ENCODE measurements at places on chromosomes 12 and 14. TPM values are rescaled to one million over a fixed set of nuclear protein-coding genes. Genes with fewer than 3 reads are reported as not detected.

MFAP5 gene
- polyA plus RNA-seq, result not detected

CD4 gene
- 41.5 TPM for polyA plus RNA-seq

C12orf60 gene
- 1.9 TPM for polyA plus RNA-seq

KRT6B gene
- not detected for polyA plus RNA-seq

SLC38A4 gene
- 120 TPM for polyA plus RNA-seq

SLC10A1 gene
- 68.5 TPM for polyA plus RNA-seq

DCAF11 gene
- polyA plus RNA-seq, result 119 TPM

B4GALNT1 gene
- polyA plus RNA-seq, result 0.30 TPM

HOTAIR gene
- not detected for polyA plus RNA-seq

P2RX2 gene
- not detected for polyA plus RNA-seq

ULK1 gene
- polyA plus RNA-seq, result 12.5 TPM

TMTC1 gene
- 0.76 TPM for polyA plus RNA-seq

DNA sequence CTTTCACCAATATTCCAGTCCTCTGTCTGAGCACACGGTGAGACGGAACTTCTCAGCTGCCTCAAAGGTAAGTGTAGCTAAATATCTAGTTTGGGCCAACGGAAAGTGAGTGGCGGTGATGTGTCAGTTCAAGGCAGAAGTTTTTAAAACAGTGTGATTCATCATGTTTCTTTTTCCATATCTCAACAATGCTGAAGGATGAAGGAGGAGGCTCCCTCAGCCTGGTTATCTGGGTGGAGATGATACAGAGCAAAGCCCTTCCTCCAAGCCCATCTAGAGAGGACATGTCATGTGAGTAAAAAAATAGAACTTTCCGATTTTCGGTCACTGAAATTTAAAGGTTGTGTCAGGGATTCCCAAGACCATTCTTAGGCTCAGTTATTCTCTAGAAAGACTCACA, 13.1 kb upstream of the ANP32D start:
- H3K36me3 ChIP-seq, result no peaks in the 10 kb centered on the region
- H3K4me1 ChIP-seq, result no peaks in the 10 kb centered on the region
- DNase-seq, result no peak
- no peak overlapping the region for H3K4me3 ChIP-seq

DNA sequence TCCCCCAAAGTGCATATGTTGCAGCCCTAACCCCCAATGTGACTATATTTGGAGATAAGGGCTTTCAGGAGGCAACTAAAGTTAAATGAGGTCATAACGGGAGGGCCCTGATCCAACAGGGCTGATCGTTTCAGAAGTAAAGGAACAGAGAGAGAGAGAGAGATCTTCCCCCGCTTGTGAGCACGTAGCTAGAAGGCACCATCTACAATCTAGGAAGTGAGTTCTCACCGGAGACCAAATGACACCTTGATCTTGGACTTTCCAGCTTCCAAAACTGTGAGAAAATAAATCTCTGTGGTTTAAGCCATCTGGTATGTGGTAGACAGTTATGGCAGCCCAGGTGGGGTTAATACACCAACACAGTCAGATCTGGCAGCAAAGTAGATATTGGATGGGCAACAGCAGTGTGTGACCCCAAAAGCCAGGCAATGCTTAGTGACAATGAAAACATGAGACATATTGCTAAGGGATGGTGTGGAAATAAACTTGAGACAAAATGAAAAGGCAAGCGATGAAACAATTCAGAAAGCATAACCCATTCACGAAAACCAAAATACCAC, 147.2 kb upstream of the GSC start:
- no peak overlapping the region for H3K27ac ChIP-seq
- H3K36me3 ChIP-seq, result no peaks in the 10 kb centered on the region
- no peaks in the 10 kb centered on the region for H3K4me1 ChIP-seq
- H3K27me3 ChIP-seq, result no peaks in the 10 kb centered on the region
- no peak for DNase-seq

DNA sequence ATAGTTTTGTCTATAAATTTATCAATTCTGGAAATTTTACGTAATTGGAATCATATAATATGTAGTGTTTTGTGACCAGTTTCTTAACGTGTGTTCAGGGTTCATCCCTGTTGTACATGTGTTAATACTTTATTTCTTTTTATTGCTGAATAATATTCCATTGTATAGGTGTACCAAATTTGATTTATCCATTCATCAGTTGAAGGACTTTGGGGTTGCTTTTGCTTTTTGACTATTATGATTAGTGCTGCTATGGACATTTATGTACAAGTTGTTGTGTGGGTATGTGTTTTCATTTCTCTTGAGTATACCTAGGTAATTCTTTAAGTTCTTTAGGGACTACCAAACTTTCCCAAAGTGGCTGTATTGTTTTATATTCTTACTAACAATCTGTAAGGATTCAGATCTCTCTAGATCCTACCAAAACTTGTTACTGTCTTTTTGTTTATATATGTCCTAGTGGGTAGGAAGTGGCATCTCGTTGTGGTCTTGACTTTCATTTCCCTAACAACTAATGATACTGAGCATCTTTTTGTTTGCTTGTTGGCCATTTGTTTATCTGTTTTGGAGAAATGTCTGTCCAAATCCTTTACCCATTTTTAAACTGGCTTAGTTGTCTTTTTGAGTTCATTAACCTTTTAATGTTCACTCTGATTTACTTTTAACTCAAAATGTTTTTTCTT, 14.9 kb downstream of the VRK1 start:
- H3K36me3 ChIP-seq, result no peaks in the 10 kb centered on the region
- H3K4me3 ChIP-seq, result no peak overlapping the region
- DNase-seq, result no peak
- H3K27ac ChIP-seq, result no peak overlapping the region

DNA sequence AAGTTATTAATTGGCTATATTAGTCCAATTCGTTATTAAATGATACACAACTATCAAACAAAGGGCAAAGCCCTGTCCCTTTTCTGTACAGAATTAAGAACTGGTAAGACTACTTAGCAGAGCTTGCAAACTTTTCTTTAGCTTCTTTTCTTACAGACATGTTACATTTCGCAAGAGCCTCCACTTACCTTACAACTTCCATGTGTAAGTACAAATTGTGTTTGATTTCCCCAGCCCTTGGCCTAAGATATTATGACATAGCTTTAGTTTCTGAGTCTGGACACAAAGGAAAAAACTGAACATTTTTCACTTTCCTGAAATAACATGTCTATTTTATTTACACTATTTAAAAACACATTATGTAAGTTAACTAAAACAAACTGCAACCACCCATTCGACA, 1.7 kb downstream of the ATF7 start:
- H3K4me1 ChIP-seq, result peaks cover 28% of the 10 kb centered on the region
- DNase-seq, result no peak
- no peaks in the 10 kb centered on the region for H3K27me3 ChIP-seq
- peak overlapping the region; percentile 88 for H3K27ac ChIP-seq
- no peaks in the 10 kb centered on the region for H3K36me3 ChIP-seq

DNA sequence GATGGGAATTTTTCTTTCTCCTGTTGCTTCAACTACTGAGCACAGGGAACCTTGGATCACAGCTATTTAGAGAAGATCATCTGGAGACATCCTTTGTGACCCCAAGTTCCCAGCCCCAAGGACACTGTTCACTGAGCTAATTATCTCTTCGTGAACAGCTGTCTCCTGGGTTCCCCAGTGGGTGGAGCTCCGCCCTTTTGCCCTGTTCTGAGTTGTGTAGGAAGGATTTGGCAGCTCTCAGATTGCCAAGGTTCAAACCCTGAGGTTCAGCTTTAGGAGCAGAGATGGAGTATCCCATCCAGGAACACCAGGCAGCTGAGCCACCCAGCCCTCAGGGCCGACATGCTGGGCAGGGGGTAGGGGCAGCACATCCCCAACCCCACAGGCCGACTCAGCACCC, 32.0 kb downstream of the NGB start:
- DNase-seq, result no peak
- no peaks in the 10 kb centered on the region for H3K36me3 ChIP-seq
- H3K27me3 ChIP-seq, result no peaks in the 10 kb centered on the region
- H3K4me1 ChIP-seq, result no peaks in the 10 kb centered on the region
- no peak overlapping the region for H3K4me3 ChIP-seq
- H3K27ac ChIP-seq, result no peak overlapping the region

GRCh38 chr14:105375635-105376057, 22.7 kb upstream of the TEX22 start:
- no peaks in the 10 kb centered on the region for H3K36me3 ChIP-seq
- no peak for DNase-seq
- H3K4me1 ChIP-seq, result no peaks in the 10 kb centered on the region
- H3K4me3 ChIP-seq, result no peak overlapping the region

- no peak overlapping the region for H3K27ac ChIP-seq
- no peak overlapping the region for H3K4me3 ChIP-seq
- no peak for DNase-seq
- H3K27me3 ChIP-seq, result no peaks in the 10 kb centered on the region
- H3K4me1 ChIP-seq, result no peaks in the 10 kb centered on the region
These were observed 54.9 kb downstream of the SLC6A15 start for GRCh38 chr12:84857525-84858208.

GRCh38 chr12:42979746-42980145, 390.2 kb upstream of the PRICKLE1 start:
- DNase-seq, result no peak
- H3K27ac ChIP-seq, result no peak overlapping the region
- H3K4me3 ChIP-seq, result no peak overlapping the region
- H3K27me3 ChIP-seq, result no peaks in the 10 kb centered on the region
- H3K4me1 ChIP-seq, result no peaks in the 10 kb centered on the region
- H3K36me3 ChIP-seq, result no peaks in the 10 kb centered on the region

DNA sequence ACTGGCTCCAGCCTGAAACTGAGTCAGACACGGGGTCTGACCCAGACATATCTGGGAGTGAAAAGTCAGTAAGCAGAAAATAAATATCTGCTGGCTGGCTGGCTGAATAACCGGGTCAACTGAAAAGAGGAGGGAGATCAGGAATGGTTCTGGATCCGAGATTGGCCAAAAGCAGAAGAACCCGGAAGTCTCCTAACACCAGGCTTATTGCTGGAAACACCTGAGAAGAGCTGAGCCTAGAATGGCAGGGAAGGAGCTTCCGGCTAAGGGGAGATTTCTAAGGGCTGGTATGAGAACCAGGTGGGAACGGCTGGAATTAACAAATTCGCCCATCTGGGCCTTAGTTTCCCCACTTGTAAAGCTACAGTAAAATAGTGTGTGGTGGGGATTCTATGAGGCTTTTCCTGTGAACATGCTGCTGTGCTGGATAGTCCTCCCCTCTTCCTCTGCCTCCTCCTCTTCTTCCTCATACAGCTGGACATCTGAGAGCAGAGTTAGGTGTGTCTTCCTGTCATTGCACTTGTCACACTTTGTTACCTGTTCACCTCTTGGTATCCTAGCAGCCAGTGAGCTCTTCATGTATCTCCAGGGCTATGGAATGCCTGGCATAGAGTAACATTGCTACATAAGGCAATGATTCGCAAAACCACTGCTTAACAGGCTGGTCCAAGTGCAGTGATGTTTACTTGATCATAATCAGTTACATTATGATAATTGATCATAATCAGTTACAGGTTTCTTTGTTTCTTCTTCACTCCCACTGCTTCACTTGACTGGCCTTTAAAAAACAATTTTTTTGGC, 2.0 kb upstream of the SHMT2 start:
- no peak overlapping the region for H3K27ac ChIP-seq
- peaks cover 4% of the 10 kb centered on the region for H3K36me3 ChIP-seq
- H3K27me3 ChIP-seq, result no peaks in the 10 kb centered on the region
- H3K4me1 ChIP-seq, result peaks cover 28% of the 10 kb centered on the region

DNA sequence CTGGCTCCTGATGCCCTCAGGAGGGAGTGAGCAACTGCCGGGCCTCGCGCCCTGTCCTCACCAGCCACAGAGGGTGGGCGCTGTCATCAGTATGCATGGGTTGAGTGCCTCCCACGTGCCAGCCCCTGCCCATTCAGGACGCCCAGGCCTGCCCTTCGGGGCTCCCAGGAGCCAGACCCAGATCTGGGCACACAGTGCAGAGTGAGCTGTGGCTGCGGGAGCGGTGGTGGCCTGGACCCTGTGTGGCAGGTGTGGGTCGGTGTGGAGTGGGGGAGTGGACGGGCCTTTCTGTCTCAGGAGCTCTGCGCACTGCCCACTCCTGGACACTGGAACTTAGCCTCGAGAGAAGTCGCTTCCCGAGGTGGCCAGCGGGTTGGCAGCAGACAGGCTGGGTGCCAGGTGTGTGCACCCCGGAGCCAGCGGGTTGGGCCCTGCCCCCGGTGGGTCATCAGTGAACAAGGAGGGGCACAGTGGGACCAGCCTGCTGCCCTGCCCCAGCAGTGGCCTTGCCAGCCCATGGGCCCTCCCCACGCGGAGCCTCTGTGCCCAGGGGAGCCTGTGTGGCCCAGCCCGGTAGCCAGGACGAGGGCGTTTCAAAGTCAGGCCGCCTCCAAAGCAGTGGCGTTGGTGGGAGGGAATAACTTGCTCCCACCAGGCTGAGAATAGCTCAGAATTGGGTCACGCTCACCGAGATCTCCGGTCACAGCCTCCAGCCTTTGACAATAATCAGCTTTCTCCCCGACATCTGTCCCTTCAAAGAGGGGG, 9.5 kb downstream of the TRMT61A start:
- no peaks in the 10 kb centered on the region for H3K4me1 ChIP-seq
- no peak overlapping the region for H3K4me3 ChIP-seq
- no peak overlapping the region for H3K27ac ChIP-seq
- no peaks in the 10 kb centered on the region for H3K27me3 ChIP-seq
- DNase-seq, result no peak

- H3K4me1 ChIP-seq, result peaks cover 11% of the 10 kb centered on the region
- no peak for DNase-seq
- no peak overlapping the region for H3K27ac ChIP-seq
- peaks cover 29% of the 10 kb centered on the region for H3K36me3 ChIP-seq
- no peaks in the 10 kb centered on the region for H3K27me3 ChIP-seq
These were observed 7.1 kb downstream of the SERPINA5 start for GRCh38 chr14:94588311-94588710.

- DNase-seq, result no peak
- H3K27ac ChIP-seq, result no peak overlapping the region
- no peak overlapping the region for H3K4me3 ChIP-seq
- H3K27me3 ChIP-seq, result no peaks in the 10 kb centered on the region
- H3K36me3 ChIP-seq, result no peaks in the 10 kb centered on the region
These were observed 24.9 kb upstream of the CHGA start for GRCh38 chr14:92897922-92898565.

GRCh38 chr14:23550812-23551265, 726 bp downstream of the ZFHX2 start:
- H3K36me3 ChIP-seq, result no peaks in the 10 kb centered on the region
- H3K27me3 ChIP-seq, result no peaks in the 10 kb centered on the region
- H3K4me3 ChIP-seq, result peak overlapping the region; percentile 58
- peaks cover 20% of the 10 kb centered on the region for H3K4me1 ChIP-seq

- H3K4me1 ChIP-seq, result no peaks in the 10 kb centered on the region
- H3K27me3 ChIP-seq, result no peaks in the 10 kb centered on the region
- H3K27ac ChIP-seq, result no peak overlapping the region
- H3K4me3 ChIP-seq, result no peak overlapping the region
These were observed 95.7 kb upstream of the ESRRB start for GRCh38 chr14:76280221-76280620.

- H3K36me3 ChIP-seq, result peaks cover 6% of the 10 kb centered on the region
- H3K27ac ChIP-seq, result no peak overlapping the region
- no peak overlapping the region for H3K4me3 ChIP-seq
These were observed 24.2 kb upstream of the MMP17 start for GRCh38 chr12:131803961-131804521.

GRCh38 chr14:100147181-100147631, 12.2 kb downstream of the DEGS2 start:
- no peaks in the 10 kb centered on the region for H3K27me3 ChIP-seq
- H3K36me3 ChIP-seq, result no peaks in the 10 kb centered on the region
- DNase-seq, result no peak
- H3K4me3 ChIP-seq, result no peak overlapping the region

- no peaks in the 10 kb centered on the region for H3K36me3 ChIP-seq
- H3K27me3 ChIP-seq, result no peaks in the 10 kb centered on the region
- H3K4me1 ChIP-seq, result no peaks in the 10 kb centered on the region
These were observed 121.2 kb upstream of the PLEKHG7 start for GRCh38 chr12:92581604-92582003.
